H9 (cell line): ENCODE measurements at places on chromosomes 3 and 15.

DNA sequence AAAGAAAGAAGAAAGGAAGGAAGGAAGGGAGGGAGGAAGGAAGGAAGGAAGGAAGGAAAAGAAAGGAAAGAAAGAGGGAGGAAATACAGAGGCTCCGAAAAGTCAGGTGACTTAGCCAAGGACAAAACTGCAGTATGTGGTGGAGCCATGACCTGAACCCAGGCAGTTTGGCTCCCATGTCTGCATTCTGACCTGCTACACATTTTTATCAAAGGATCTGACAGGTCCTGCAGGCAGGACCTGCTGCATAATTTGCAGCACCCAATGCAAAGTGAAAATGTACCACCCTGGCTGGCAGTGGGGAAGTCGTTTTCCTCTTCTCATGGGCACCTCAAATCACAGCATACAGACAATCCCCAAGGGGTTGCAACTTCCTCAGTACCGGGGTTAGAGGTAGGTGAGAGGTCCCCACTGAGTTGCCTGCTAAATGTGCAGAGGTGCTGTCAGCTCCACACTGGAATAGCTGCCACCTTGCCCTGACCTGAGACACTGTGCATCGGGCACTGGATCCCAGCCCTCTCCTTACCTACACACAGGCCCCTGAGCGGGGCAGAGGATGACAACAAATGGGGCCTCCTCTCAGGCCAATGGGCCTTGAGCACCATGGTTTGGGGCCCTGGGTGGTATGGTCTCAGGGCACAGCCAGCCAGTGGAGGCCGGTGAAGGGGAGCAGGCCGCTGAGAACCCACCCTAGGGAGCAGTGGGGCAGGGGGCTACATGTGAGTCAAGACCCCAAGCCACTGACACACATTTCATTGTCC is 175.1 kb downstream of the SHQ1 start:
- no peak for DNase-seq

- no peak for DNase-seq
Observed at GRCh38 chr15:97979140-97979520, 18.6 kb downstream of the ARRDC4 start.

GRCh38 chr3:42476225-42477125 is 26.0 kb upstream of the VIPR1 start:
- no peak for DNase-seq

DNA sequence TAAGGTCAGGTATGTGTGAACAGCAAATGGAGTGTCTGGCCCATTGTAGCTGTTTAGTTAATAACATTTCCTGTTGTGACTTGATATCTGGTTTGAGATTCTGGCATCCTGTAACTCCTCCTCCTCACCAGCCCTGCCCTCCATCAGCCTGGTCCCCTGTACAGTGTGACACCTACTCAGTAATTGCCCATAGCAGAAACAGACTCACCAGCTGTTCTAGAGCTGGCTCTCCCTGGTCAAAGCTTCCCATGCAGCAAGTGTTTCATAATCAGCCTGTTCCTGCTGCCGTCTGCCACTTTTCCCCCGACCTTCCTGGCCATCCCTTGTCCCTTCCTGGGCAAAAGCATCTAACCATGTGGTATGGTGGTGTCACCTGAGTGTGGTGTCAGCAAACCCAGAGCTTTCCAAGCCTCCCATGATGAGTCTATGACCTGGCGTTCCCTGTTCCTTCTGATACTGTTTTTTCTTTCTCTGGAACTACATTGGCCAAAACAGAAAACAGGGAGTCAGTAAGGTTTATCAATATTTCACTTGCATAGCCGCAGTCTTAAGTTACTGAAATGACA is 55.4 kb downstream of the B3GALNT1 start:
- DNase-seq, result no peak

DNA sequence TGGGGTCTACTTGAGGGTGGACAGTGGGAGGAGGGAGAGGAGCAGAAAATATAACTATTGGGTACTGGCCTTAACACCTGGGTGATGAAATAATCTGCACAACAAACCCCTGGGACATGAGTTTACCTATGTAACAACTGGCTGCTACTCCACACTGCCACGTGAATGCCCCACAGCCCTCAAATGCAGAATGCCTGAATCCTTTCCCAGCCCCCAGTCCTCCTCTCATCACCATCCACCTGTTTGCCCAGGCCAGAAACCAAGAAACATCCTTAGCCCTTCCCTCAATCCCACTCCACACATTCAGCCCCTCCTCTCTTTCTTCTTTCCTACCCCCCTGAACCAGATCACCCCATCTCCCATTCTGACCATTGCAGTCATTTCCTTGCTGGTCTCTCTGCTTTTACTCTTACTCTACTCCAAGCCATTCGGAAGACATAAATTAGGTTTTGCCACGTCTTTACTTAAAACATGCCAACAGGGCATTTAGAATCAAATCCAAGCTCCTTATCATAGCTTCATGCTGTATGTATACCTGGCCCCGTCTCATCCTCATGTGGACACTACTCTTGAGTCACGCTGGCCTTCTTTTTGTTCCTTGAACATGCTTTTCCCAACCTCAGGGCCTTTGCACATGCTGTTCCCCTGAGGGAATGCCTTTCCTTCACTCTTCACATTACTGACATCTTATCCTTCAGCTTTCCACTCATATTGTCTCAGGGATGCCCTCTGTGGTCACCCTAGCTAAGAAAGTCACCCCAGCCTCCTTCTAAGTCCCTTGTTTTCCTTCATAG is 137.5 kb upstream of the ABHD17C start:
- no peak for DNase-seq

DNA sequence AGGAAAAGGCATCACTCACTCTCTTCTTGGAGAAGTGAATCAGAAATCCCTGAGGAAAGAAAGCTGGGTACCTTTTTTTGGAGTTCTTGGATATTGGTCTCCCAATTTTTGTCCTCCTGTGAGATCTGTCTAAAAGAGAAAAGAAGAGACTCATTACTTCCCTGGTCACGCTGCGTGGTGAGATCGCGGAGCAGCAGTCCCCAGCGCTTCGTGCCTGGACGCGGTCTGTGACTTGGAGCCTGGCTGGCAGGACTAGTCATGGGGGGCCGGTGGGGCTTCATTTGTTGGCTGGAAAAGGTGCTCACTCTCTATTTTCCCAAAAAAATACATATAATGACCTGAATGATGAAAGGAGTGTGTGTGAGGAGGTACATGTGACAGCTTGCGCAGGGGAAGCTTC is 144.0 kb downstream of the OCA2 start:
- no peak for DNase-seq

DNA sequence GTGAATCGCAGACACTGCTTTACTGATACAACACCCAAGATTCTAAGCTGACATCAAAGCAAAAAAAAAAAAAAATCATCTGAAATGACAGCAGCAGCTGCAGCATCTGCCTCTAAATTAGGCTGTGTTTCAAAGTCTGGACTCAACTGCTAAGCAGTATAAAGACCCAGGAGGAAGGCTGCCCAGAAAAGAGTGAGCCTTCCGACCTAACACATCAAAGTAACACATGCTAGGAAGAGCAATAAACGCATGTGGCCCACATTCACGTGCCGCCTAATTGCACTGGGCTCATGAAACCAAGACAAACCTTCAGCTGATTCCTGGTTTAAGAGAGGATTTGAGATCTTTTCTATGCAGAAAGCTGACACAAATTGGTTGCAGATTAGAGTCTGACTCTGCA is 317.1 kb downstream of the ZIC4 start:
- DNase-seq, result no peak

GRCh38 chr3:38805765-38806386 is 10.1 kb downstream of the SCN10A start:
- DNase-seq, result peak; percentile 72

DNA sequence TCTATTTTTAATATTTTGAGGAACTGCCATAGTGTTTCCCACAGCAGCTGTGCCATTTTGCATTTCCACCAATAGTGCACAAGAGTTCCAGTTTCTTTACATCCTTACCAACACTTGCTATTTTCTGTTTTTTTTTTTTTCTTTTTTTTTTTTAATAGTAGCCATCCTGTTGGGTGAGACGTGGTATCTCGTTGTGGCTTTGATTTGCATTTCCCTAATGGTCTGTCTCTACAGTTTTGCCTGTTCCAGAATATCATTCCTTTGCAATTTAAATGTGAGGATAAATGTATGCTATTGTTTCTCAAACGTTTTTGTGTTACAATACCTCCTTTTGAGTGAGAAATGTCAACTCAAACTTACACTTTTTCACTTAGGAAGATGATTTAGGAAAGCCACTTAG is 22.4 kb downstream of the RCN2 start:
- DNase-seq, result no peak

DNA sequence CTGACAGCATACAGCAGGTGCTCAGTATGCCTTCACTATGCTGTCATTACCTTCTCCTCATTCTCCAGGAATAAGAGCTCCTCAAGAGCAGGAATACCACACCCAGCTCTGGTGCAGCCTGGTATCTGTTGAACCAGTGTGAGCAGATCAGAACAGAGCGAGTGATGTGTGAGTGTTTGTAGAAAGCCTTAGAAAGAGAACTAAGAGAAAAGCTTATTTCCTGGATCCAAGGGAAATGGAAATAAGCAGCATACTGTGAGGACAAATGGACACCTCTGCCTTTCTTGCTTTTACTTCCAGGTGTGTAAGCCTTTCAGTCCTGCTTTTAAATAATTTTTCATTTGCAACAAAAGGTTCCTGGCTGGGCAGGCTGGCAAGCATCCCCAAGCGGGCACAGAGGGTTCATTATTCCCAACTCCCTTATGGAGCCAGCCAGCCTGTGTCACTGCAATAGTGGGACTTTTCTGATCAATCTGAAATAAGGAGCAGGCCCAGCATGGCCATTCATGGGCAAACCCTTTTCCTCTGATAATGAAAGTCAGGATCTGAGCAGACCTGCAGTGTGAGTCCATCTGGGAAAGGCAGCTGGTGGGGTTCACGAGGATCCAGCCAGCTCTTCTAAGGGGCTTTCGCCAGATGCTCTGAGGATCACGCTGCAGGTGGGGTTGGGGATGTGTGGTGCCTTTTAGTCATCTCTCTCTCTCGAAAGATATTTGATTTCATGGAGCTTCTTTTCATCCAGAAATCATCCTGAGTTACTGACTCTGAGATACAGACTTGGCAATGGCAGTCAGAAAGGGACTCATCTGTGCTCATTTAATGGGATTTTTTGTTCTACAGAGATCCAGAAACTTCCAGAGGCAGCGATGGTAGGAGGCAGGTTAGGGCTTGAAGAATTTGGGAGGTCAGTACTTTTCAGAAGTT is 594.9 kb upstream of the CFAP20DC start:
- no peak for DNase-seq

DNA sequence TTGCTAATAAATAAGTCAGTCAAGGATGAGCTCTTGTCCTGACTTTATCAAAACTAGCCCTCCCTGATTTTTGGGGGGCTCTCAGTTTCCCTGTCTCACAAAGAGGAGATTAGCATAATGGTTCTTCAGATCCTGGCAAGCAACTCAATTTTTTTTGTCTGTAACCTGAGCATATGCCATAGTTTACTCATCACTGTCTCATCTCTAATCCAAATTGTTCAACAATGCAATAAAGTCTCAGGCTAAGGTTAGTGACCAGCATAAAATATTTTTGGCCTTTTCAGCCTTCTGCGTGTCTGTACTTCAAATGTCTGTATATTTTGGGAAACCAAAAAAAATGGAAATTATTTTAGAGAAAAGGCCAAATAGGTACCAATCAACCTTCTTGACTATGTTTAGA is 465.6 kb upstream of the TPRG1 start:
- DNase-seq, result no peak

DNA sequence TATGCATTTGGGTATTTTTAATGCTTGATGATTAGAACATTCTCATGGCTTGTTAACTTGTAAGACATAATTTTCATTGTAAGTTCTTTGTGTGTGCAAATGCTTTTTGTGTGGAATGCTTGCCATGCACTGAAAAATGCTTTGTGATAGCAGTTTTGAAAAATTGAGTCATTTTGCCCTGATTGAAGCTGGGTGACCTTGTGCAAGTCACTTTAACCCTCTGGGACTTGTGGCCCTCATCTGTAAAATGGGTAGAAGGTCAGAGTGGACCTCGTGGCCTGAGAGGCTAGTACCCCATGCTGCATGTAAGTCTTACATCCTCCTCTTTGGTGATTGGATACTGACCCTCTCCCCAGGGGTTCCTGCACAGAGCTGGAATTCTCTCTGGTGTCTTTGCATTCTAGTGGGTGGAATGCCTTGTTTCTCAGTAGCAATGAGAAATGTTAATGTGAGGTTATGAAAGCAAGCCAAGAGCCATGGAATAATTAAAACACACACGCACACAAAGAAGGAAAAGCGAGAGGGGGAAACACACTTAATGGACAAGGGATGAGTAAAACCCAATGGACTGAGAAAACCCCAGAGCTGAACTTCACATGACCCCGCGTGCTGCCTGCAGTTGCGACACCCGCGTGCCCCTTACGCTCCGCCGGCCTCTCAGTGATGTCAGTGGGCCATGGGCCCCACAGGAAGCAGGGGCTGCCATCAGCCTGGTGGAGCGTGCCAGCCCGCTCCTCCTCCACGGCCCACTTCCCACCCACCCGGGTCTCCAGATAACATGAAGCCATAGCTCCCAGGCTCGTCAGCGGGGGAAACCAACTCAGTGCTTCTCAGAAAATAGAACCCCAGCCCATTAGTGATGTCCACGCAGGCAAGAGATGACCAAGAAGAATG is 44.0 kb downstream of the SMAD3 start:
- DNase-seq, result no peak

GRCh38 chr3:141085343-141086070 is 34.4 kb downstream of the SPSB4 start:
- no peak for DNase-seq

DNA sequence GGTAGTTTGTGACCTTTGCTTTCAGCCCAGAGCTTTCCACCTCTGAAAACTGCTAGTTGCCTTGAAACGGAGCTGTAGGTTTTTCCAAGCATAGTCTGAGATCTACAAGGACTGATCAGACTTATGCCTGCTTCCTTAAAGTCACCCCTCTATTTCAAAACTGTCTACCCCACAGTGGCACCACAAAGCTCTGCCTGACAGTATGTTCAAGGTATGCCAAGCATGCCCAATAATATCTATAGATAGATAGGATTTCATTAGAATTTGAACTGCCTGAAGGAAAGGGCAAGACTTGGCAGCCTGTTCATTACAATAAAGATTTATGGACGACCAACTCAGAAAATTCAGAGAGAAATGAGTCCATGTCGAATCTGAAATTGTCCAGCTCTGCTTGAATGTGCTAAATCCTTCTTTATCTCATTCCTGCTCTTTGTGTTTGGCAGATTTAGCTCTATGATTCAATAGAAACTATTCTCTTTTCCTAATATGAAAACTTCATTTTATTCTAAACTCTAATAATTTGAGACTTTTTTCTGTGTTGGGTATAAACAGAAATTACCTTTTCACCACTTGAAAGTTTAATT is 227.6 kb upstream of the TBC1D5 start:
- no peak for DNase-seq

DNA sequence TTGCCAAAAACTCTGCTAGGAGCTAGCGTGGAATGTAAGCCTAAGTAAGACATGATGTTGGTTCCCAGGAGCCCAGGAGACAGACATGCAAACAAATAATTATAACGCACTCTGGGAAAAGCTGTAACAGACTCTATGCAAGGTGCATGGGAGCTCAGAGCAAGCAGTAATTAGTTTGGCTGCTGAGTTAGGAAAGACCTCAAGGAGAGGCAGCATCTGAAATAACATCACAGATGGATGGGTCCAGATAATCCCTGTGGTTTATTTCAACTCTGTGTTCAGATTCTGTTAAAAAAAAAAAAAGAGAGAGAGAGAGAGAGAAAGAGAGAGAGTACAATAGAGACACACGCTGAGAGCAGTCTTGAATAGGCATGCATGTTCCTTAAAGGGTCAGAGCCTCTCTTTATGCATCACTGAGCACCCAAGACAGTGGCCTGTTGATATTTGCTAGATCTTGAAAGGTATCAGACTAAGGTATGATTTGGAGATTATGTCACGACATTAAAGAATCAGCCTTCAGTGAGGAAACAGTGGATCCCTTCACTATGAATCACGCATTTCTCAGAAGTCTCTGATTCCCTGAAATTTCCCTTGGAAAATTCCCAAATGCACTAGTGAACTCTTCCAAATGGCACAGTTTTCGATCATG is 124.4 kb upstream of the LIPC start:
- DNase-seq, result no peak
